ENCODE measurements at places on chromosomes 1 and 21. TPM values are rescaled to one million over a fixed set of nuclear protein-coding genes. Genes with fewer than 3 reads are reported as not detected.

DNA sequence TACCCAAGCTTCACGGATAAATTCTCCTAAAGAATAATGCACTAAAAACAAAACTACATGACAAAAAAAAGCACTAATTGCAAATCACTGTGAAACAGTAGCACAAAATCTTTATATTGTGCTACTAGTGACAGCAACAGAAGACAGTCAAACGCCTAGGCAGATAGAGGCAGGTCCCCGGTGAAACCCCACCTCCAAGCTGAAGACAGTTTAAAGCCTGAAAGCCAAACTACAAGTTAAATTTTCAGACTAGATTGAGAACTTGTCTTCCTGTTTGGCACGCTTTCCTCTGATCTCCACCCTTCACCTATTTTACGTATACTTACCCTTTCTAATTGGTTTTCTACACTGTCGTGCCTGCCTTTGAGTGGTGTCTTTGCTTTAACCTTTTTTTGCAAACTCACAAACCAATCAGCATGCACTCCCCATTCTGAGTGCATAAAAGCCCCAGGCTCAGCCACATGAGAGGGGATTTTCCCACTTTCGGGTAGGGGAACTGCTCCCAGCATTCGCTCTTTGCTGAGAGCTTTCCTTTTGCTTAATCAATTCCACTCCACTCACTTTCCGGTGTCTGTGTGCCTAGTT, 3.6 kb upstream of the BACH1 start:
- DNase-seq, result no peak
- no peak overlapping the region for H3K4me3 ChIP-seq
- no peaks in the 10 kb centered on the region for H3K36me3 ChIP-seq
- H3K27me3 ChIP-seq, result no peaks in the 10 kb centered on the region
- H3K27ac ChIP-seq, result no peak overlapping the region
- peaks cover 7% of the 10 kb centered on the region for H3K4me1 ChIP-seq

The CHIA gene
- not detected for total RNA-seq

GRCh38 chr1:166836733-166837132, 2.5 kb upstream of the POGK start:
- no peak overlapping the region for H3K27ac ChIP-seq
- H3K4me3 ChIP-seq, result no peak overlapping the region
- peaks cover 33% of the 10 kb centered on the region for H3K27me3 ChIP-seq
- peaks cover 24% of the 10 kb centered on the region for H3K4me1 ChIP-seq
- DNase-seq, result peak; percentile 26

GRCh38 chr21:42400525-42400924, 3.2 kb upstream of the UBASH3A start:
- peaks cover 19% of the 10 kb centered on the region for H3K4me1 ChIP-seq
- H3K36me3 ChIP-seq, result no peaks in the 10 kb centered on the region
- no peak overlapping the region for H3K27ac ChIP-seq
- DNase-seq, result peak; percentile 23

DNA sequence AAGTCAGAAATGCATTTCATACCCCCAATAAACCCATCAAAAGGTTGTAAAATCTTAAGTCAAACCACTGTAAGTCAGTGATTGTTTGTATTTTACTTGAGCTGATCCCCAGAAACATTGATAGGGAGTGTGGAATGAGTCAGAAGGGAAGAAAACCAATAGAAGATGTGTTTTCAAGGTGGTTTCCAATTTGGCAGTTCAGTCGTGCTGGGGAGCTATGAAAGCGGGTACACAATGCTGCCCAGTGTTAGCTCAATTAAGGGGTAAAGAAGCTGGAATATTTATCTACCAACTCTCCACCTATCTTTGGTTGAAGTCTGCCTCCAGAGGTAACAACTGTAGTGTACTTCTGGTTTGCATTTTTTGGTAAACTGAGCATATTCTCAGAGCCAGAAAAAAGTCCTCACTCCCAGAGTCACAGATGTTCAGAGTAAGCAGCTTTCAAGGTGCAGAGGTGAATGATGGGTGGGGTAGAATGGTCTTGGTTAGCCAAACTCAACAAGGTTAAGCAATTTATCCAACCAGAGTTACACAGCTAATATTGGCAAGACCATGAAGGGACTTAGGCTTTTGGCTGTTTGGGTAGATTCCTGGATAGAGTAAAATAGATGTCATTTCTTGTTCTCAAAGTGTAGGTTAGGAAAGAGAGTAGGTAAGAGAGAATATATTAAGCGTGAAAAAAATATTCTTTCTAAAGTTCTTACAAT, 202.9 kb upstream of the ADGRL2 start:
- no peak overlapping the region for H3K27ac ChIP-seq
- DNase-seq, result no peak
- peaks cover 43% of the 10 kb centered on the region for H3K27me3 ChIP-seq
- no peak overlapping the region for H3K4me3 ChIP-seq
- H3K4me1 ChIP-seq, result no peaks in the 10 kb centered on the region

- DNase-seq, result no peak
- H3K27ac ChIP-seq, result no peak overlapping the region
- H3K27me3 ChIP-seq, result no peaks in the 10 kb centered on the region
- peaks cover 23% of the 10 kb centered on the region for H3K36me3 ChIP-seq
These were observed 22.3 kb downstream of the CDC42 start for GRCh38 chr1:22074803-22075202.

GRCh38 chr1:243748706-243749283, 101.2 kb downstream of the AKT3 start:
- H3K36me3 ChIP-seq, result no peaks in the 10 kb centered on the region
- no peak overlapping the region for H3K27ac ChIP-seq
- no peak overlapping the region for H3K4me3 ChIP-seq
- DNase-seq, result peak; percentile 90

DNA sequence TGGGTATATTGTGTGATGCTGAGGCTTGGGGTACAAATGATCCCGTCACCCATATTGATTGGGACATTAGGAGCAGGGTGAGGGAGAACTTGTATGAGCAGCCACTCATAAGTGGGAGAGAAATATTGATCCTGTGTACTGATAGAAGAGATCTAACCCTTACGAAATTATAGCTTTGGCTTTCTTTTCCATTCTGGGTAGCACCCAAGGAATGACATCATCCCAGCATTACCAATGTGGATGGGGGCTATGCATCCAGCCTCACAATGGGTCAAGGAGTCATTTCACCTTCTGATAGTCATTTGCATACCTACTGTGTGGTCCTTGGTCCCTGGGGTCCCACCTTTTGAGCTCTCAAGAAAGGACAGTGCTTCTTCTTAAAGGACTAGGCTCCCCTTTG, 1.9 kb upstream of the NAV1 start:
- no peak for DNase-seq
- H3K27me3 ChIP-seq, result no peaks in the 10 kb centered on the region
- H3K4me1 ChIP-seq, result peaks cover 31% of the 10 kb centered on the region
- no peak overlapping the region for H3K27ac ChIP-seq
- H3K4me3 ChIP-seq, result peak overlapping the region; percentile 44
- no peaks in the 10 kb centered on the region for H3K36me3 ChIP-seq

DNA sequence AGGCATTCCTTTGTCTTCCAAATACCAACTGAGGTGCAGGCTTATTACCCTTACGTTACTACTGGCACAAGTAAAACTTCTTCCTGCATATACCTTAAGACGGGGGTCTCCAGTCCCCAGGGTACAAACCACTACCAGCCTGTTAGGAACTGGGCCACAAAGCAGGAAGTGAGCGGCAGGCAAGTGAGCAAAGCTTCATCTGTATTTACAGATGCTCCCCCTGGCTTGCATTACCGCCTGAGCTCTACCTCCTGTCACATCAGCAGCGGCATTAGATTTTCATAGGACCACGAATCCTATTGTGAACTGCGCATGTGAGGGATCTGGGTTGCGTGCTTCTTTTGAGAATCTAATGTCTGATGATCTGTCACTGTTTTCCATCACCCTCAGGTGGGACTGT, 113.1 kb downstream of the SLC45A1 start:
- H3K36me3 ChIP-seq, result no peaks in the 10 kb centered on the region
- H3K27ac ChIP-seq, result no peak overlapping the region
- no peak for DNase-seq
- no peaks in the 10 kb centered on the region for H3K27me3 ChIP-seq
- H3K4me3 ChIP-seq, result no peak overlapping the region

- H3K27me3 ChIP-seq, result no peaks in the 10 kb centered on the region
- no peak for DNase-seq
- H3K27ac ChIP-seq, result no peak overlapping the region
- 0 out of 2 replicates have a peak, but pooled peaks cover 2% of the 10 kb centered on the region for H3K36me3 ChIP-seq
- H3K4me1 ChIP-seq, result peaks cover 16% of the 10 kb centered on the region
- H3K4me3 ChIP-seq, result peak overlapping the region; percentile 90
These were observed 21.9 kb downstream of the LRRC8D start for GRCh38 chr1:89842567-89843272.

All from PC-3 (cell line).